ENCODE measurements at places on chromosomes 11 and 22. TPM values are rescaled to one million over a fixed set of nuclear protein-coding genes. Genes with fewer than 3 reads are reported as not detected.

KCNJ11 gene
- 1.4 TPM for total RNA-seq

KCNJ4 gene
- total RNA-seq: not detected

LUZP2 gene
- total RNA-seq: 26.4 TPM

KCNJ1 gene
- not detected for total RNA-seq

SIK3 gene
- total RNA-seq: 24.0 TPM
